ENCODE measurements at places on chromosomes 4 and X.

DNA sequence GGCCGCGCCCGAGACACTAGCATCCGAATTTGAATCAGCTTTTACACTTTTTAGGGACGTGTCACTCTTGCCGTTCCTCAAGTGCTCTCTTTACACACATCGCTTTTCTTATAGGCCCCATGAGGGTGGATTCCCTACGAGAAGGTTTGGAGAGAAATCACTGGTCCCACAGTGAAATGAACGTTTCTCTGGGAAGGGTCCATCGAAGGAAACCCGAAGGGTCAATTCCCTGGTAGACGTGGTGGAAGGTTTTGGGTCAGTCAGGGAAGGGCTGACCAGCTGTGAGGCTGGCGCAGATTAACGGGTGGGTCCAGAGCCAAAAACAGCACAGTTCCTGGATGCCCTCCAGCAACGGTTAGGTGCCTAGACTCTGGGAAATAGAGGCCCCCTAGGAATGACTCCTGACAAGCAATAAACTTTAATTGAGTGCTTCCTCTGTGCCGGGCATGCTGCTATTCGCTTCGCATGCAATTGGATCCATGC, 35.9 kb downstream of the ETDC start:
- DNase-seq: no peak

- no peak for DNase-seq
Measured at GRCh38 chrX:72208126-72208800, 26.7 kb downstream of the PIN4 start.

DNA sequence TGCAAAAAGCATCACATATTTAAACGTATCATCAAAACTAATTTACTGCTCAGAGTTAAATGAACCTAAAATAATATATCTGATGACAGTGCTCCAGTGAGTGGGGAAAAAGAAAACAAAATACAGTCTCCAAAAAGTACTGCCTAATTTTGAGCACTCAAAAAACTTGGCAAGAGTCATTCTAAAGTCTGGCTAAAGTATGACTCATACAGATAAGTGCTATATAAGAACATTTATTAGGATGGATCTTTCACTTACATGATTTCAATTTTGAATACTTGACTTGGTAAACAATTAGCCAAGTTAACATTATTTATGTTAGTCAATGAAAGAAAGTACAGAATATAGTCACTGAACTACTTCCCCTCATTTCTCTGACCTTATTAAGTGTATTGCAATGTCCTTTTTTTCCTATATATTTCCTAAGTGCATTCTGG, 27.2 kb downstream of the FBXO8 start:
- DNase-seq: no peak

GRCh38 chr4:81625422-81626417, 154.0 kb upstream of the RASGEF1B start:
- DNase-seq: no peak

GRCh38 chrX:13009273-13009672, 34.4 kb downstream of the TMSB4X start:
- DNase-seq: no peak

DNA sequence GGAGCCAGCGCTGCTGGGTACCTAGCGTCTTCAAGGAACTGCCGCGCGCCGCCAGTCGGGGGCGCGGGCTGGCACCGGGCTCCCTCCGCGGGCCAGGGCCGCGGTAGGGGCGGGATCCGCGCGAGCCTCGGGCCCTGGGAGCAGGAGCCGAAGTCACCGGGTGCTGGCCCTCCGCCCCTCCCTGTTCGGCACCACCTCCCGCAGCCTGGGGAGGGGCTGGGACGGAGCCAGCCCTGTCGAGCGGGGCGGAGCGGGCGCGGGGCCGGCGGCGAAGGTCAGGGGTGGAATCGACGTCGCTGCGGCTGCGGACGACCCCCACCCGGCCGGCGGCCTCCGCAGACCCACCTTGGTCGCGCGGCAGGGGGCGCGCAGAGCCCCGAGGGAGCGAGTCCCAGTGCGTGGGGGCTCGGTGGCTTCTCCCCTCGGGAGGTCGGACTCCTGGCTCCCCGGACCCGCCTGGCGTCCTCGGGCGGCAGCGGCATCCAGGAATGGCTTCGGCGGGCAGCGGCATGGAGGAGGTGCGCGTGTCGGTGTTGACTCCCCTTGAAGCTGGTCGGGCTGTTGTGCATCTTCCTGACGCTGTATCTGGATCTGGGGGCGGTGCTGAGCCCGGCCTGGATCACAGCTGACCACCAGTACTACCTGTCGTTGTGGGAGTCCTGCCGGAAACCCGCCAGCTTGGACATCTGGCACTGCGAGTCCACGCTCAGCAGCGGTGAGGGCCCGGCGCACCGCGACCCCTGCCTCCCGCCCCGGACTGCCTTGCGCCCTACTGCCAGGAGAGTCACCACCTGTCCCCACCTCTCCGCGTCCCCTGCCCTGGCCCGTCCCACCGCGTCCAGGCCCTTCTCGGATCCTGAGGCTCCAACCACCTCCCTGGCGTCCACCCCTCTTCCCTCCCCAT, 50.5 kb upstream of the FAM47C start:
- DNase-seq: no peak

DNA sequence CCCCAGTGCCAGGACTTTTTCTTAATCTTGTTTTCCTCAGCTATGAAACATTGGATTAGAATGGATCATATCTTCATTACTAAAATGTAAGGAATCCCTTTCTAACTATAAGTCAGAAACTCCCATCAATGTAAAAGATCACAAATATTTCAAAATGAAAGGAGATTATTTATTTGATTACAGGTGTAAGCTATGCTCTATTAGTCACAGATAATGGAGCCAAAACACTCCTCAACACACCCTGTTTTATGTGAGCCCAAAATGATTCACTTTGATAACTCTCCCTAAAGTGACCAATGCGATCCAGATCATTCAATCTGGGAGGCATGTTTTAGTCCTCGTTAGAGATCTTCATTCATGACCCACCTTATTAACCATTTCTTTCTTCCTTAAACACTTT, 566.7 kb upstream of the TENM3 start:
- DNase-seq: no peak

DNA sequence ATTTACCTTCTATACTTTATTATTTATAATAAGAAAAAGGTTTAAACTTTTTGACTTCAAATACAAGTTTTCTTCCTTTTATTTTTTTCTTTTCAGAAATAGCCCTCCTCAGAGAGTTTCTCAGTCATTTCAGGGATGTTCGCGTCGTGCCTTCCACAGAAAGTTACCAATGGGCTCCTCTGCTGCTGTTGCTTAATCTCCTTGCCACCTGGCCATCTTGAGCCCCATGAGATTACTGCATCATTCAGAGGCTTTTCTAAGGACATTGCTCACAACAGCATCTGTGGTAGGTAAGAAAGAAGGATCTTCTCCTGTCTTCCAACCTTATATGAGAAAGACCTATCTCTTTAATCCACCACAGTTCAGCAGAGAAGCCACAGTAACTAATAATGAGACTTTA, 1361.9 kb upstream of the ADGRL3 start:
- DNase-seq: no peak

GRCh38 chrX:153580700-153581386, 18.1 kb downstream of the CCNQ start:
- DNase-seq: no peak

DNA sequence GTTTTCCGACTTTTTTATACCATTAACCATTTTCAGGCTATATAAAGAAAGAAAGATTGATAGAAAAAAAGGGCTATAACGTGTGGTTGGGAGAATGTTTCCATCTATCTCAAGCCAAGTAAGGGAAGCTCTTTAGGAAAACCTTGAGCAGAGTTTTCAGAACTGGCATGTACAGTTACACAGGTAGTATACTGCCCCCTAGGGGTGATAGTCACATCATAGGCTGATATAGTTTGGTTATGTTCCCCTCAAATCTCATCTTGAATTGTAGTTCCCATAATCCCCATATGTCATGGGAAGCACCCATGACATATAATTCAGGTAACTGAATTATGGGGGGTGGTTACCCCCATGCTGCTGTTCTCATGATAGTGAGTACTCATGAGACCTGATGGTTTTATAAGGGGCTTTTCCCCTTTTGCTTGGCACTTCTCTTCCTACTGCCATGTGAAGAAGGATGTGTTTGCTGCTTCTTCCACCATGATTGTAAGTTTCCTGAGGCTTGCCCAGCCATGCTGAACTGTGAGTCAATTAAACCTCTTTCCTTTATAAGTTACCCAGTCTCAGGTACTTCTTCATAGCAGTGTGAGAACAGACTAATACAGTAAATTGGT, 186.8 kb downstream of the TMA16 start:
- DNase-seq: no peak

GRCh38 chr4:38194047-38194602, 233.9 kb downstream of the PTTG2 start:
- DNase-seq: no peak

GRCh38 chr4:114082348-114082747, 102.9 kb upstream of the ARSJ start:
- no peak for DNase-seq

GRCh38 chr4:182758273-182758672, 158.9 kb downstream of the DCTD start:
- no peak for DNase-seq

DNA sequence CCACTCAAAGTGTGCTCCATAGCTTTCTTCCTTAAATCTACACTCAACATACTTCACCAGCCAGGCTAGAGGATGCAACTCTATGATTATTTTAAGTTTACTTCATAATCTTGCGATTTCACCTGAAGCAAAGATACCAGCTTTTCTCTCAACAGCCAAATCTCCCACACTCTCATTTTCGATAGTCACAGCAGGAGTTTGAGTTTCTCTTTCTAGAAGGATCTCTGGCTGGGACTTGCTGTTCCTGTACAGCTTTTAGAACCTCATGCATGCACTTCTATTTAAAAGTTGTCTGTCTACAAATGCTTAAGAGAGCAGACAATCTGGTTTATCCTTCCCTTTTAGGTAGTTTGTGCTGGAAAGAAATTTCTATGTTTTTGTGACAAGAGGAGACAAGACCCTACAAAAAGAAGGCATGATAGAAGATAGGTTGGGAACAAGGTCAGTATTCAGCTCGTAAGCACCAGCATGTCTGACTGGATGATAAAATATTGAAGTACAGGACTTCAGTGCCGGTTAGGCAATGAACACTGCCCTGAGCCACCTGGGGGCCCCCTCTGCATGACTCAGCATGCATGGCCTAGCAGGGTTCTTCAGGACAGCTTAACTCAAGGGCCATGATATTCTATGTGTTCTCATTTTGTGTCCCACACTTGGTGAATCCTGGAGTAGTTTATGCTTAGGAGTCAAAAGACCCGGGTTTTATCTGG, 65.6 kb downstream of the ATXN3L start:
- DNase-seq: no peak

- peak; percentile 43 for DNase-seq
Measured at GRCh38 chr4:1793496-1793840, 375 bp downstream of the FGFR3 start.

- no peak for DNase-seq
Measured at GRCh38 chrX:16774746-16775145, 11.5 kb upstream of the TXLNG start.

GRCh38 chr4:38046727-38047489, 86.7 kb downstream of the PTTG2 start:
- no peak for DNase-seq

DNA sequence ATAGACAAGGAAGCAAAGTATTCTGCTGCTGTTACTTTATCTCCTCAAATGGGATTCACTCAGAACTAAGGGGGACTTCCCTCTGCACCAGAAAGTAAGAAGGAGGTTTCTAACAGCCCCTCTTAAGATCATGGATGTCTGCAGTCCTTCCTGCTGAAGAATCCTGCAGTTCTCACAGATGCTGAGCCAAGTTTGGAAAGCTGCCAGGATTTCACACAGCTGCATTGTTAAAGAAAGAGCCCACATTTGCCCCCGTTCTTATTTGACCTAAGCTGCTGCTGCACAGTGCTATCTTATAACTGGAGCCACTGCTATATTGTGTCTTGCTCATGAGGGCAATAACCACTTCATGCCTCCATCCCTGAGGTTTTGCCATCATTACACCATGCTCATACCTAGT, 81.1 kb downstream of the FAAH2 start:
- DNase-seq: no peak

- no peak for DNase-seq
Measured at GRCh38 chr4:40281913-40282312, 53.2 kb upstream of the CHRNA9 start.

GRCh38 chr4:163613383-163613782, 118.9 kb downstream of the TMA16 start:
- DNase-seq: no peak

GRCh38 chr4:69991016-69991415, 4.8 kb upstream of the STATH start:
- DNase-seq: no peak

DNA sequence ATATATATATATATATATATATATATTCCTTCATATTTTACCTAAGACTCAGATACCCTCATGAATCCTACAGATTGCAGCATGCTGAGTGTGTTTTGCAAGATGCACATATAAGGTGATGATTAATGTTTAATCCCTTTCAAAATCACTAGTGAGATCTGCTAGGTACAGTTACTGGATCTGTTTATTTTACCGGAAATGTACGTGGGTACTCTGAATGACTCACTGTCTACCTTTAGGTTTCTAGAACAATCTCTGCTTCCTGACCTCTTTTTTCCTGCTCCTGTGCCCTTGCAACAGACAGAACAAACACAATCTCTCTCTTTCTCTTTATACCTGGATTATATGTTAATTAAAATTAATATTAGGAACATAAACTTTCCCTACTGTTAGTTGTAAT, 379.6 kb downstream of the FAM133A start:
- no peak for DNase-seq

DNA sequence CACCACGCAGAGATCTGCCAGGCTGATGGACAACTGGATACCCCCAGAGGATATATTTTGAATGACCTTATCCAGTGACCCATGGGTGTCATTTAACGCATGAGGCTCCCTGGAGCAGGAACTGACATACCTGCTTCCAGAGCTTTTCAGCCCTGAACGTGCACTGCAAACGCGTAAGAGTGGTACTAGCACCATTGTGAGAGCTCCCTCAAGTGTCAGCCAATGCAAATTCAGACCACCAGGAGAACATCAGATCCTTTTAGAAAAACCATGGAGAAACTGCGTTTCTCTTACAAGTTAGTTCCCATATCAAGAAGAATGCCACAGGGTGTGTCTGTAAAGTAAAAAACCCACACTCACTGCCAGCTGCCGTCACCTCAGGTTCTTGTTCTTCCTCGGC, 7.3 kb downstream of the TREX2 start:
- DNase-seq: no peak

DNA sequence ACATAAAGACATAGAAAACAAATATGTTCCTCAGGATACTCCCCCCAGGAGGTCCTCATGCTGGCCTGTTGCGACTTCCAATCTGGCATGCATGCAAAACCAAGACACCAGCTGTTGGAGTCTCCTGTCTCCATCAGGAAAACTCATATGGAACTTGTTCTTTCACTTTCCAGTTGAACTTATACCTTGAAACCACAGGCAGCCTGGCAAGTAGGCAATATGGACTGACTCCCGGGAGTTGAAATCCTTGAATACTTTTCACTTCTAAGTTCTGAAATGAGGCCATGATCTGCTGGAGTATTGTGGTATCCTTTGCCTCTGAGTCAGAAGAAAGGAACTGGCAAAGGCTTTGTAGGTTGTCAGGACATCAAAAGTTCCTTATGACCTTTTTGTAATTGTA, 444.2 kb downstream of the IDS start:
- no peak for DNase-seq
